ENCODE measurements at places on chromosomes 3 and 15.

DNA sequence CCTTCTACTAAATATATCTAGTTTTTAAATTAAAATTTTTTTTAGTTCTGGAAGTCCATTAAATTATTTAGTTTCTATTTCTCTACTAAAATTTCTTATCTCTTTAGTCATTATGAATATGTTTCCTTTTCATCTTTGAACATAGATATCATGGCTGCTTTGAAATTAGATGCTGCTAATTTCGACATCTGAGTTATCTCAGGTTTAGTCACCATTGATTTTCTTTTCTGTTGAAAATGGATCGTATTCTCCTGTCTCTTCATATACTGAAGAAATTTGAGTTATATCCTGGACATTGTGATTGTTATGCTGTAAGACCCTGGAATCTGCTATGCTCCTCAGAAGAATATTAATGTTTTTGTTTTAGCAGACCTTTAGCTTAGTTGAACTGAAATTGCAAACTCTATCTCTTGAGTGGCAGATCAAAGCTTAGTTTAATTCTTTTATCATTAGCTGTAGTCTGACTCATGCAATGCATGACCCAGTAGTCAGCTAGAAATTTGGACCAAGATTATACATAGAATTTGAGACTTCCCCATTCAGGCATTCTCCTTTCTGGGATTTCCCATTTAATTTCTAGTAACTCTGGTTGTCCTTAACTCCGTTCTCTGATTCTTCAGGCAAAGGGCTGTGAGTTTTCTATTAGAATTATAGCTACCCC, 439.8 kb upstream of the IL12A start:
- no peak for DNase-seq

DNA sequence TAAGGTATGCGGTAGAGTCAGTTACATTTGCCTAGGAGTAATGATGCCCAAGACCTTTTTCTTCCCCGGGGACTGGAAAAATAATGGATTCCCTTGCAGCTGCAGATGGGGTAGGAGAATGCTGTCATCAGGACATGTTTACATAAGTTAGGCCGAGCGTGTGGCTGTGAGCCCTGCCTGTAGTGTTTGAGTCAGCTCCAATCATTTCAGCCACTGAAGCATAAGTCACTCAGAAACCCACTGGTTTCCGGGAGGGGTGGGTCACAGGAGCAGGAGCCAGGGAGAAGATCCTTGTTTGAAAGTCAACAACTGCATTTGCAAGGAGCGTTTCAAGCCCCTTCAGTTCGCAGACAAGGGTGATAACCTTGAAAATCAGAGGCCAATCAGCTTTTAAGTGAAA, 562.3 kb downstream of the MCTP2 start:
- no peak for DNase-seq

GRCh38 chr15:82625136-82625535, 22.0 kb downstream of the CPEB1 start:
- no peak for DNase-seq

DNA sequence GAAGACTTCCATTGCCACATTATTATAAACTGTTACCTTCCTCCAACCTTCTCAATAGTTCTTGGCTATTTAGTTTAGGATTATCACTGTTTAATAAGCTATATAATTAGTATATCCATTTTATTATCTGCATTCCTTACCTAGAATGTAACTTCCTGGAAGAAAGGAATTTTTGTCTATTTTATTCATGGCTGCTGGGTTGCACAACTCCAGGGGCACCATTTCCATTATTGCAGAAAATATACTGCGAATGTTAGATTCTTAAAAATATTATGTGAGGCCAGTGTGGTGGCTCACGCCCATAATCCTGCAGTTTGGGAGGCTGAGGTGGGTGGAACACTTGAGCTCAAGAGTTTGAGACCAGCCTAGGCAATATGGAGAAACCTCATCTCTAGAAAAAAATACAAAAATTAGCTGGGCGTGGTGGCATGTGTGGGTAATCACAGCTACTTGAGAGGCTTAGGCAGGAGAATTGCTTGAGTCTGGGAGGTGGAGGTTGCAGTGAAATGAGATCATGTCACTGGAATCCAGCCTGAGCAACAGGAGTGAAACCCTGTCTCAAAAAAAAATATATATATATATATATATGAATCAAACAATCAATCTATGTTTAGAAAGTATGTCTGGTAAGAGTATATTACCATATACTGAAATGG, 19.9 kb downstream of the CLDN1 start:
- DNase-seq, result no peak

DNA sequence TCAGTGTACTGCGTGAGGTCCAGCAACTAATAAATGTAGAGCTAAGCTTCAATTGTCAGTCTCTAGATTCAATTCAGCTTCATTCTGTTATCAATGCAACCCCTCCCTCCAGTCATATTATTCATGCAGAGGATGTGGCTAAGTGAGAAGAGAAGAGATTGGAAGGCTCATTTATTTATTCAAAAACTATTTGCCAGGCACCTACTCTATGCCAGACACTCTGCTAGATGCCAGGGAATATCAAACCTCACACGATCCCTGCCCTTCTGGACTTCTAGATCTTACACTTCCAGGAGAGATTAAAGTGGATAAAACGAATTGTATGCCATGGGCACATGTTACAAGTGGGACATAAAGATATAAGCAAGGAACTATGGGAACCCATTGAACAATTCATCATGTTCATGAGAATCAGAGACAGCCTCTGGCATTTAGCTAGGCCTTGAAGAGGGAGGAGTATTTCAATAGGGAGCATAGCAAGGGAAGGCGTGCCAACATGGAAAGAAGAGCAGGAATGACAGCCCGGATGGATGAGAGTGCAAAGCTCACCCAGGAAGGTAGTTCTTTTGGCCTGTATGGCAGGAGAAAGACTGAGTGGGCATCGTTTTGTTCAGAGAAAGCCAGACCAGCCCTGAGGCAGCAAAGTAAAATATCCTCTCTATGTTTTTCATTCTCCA, 75.4 kb downstream of the FGF12 start:
- DNase-seq, result no peak

- no peak for DNase-seq
Observed at GRCh38 chr3:58223855-58224254, 13.1 kb upstream of the DNASE1L3 start.

GRCh38 chr3:110314512-110315114, 757.0 kb upstream of the NECTIN3 start:
- peak; percentile 2 for DNase-seq

DNA sequence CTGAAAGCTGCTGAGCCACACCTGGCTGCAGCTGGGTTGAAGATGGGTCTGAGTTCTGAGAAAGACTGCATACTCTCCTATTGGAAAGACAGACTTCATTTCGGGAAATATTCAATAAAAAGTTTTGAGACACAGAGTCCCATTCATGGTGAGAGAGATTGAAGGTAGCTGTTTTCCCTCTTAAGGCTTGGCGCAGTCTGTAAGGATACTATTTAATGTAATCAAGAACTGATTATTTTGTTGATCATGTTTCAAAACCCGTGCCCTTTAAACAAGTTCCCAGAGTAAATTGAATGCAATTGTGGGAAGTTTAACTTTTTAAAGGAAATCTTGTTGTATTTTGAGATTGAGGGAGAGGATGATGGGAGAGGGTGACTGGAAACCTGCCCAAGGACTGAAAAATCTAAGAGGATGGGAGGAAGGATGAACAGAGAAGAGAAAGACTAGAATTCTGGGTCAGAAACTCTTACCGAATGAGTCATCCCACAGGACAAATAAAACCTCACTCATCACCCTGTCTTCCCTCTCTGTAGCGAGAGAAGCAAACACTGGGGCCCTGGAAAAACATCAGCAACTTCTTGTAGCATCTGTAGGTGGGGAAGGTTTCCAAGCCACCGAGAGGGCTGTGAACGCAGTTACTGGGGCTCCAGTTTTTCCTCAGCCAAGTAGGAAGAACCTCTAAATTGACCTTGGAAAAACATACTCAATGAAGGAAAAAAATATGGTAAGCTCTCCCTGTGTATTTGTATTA, 193.2 kb upstream of the TPRG1 start:
- no peak for DNase-seq

- DNase-seq, result no peak
Observed at GRCh38 chr3:65035246-65035645, 347.4 kb upstream of the ADAMTS9 start.

GRCh38 chr3:154098376-154098775, 22.8 kb upstream of the ARHGEF26 start:
- DNase-seq, result no peak

- DNase-seq, result no peak
Observed at GRCh38 chr3:186094696-186095425, 14.0 kb downstream of the ETV5 start.

DNA sequence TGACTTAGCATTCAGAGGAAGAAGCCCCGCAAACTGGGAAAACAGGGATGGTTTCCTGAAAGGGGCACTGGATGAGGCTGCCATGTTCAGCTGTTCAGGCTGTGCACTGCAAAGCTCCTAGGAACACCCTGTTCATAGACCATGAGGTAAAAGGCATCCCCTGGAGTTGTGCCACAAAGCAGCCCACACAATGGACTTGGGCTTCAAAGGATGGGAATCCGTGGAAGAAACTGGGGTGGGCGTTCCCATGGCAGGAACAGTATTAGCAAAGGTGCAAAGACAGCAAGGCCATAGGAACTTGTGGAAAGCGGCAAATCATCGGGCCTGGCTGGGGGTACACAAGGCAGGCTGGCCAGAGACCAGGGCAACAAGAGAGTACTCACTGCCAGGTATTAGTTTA, 8.9 kb downstream of the OXTR start:
- DNase-seq, result no peak

- no peak for DNase-seq
Observed at GRCh38 chr3:116288485-116288884, 156.8 kb downstream of the LSAMP start.

- no peak for DNase-seq
Observed at GRCh38 chr3:170171563-170171962, 10.0 kb downstream of the PHC3 start.

- DNase-seq, result no peak
Observed at GRCh38 chr15:69159805-69160140, 662 bp upstream of the GLCE start.

GRCh38 chr15:38253351-38253781, 730 bp downstream of the SPRED1 start:
- DNase-seq, result no peak

GRCh38 chr3:28081533-28081947, 159.9 kb upstream of the CMC1 start:
- DNase-seq, result no peak

DNA sequence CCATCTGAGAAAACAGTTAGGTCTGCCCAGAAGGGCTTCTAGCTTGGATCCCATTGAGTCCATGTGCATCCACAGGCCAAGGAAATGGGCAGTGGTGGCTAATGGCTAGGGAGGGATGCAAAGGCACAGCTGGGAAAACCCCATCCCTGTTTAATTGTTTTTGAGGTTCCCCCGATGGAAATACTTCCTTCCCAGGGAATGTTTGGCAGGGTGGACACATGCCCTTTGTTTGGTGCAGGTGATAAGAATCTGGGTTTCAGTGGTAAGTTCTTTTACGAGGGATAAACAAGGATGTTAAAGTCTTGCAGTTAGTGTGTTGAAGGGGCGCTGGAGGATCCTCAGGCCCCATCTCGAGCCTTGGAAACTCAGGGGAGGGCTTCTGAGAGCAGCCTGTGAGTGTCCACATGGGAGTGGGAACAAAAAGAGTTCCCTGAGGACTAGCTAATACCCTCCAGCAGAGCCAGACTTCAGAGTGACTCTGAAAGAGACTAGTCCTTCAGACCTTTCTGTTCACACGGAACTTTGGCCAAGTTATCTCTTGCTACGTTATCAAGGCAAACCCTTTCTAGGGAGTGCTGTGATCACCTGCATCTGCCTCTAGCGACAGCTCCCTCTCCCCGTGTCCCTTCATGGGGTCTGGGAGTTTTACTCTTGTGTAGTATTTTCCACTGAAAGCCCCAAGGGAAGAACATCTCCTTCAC, 17.4 kb downstream of the PTPRG start:
- no peak for DNase-seq

- DNase-seq, result peak; percentile 6
Observed at GRCh38 chr3:117234331-117234730, 524.8 kb downstream of the TUSC7 start.

GRCh38 chr3:55333046-55333445, 154.1 kb downstream of the WNT5A start:
- no peak for DNase-seq

- DNase-seq, result no peak
Observed at GRCh38 chr3:142962175-142962519, 1.3 kb downstream of the PAQR9 start.

DNA sequence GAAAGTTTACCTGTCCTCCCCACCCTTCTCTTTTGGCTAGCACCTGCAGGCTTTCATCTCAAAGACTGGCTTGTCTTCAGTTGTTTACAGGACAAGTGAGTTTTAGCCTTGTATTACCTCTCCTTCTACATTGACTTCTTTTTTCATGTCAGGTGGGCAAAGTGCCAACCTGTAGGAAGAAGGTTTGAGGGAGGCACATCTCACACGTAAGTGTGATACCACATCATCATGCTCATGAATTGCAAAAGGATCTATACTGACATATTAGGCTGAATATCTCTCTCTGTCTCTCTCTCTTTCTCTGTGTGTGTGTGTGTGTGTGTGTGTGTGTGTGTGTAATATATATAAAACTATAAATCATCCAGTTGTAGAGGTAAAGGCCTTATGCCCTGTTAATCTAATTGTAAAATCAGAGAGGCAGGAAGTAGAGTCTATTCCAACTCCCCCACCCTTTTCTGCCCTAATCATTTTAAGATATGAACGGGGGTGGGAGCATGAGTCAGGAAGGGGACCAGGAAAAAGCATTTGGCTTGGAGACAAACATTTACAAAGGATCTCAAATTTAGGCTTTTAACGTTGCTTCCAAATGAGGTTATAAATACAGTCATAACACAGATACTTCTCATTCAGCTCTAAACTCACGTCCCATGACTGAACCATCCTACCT, 107.0 kb upstream of the PFN2 start:
- no peak for DNase-seq

DNA sequence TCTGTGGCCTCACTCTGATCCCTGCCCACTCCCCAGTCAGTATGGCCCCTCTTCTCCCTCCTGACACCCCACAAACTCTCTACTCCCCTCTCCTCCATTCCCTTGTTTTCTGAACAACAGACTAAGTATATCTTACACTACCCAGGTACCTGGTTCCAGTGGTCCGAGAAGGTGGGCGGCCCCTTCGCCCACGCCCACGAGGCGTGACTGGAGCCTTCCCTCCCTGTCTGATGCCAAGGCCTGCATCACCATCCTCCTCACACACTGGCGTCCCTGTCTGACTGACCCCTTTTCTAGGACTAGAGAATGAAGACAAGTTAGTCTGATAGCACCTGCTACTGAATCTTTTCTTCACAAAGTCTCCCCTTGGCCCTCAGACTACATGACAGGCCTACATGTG, 50.0 kb downstream of the TUBGCP4 start:
- no peak for DNase-seq

DNA sequence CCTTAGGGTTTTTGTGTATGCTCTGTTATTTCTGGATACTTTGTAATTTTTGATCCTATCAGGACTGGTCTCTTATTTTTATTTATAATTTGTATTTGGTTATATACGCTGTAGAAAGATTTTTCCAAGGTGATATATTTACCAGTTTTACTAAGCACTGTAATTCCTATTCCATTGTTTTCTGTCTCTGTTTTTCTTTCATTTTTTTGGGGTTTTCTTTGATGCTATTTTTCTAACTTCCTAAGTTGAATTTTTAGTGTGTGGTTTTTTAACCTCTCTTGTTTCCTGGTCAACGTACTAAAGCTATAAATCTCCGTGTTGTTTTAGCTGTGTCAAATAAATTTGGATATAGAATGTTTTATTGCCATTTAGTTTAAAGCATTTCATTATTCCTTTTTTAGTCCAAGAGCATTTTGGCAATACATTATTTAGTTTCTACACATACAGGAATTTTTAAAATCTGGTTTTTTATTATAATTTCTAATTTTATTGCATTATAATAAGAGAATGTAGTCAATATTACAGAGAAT, 128.1 kb upstream of the THRB start:
- DNase-seq, result no peak

All from anterior cingulate cortex (tissue), 58 donors.